Activated T-helper 9 cell treated with anti-CD3 and anti-CD28 coated beads, Interleukin-2, amount 50 U/mL, for 16 hours (primary cell): ENCODE measurements at places on chromosomes 3 and 15.

GRCh38 chr3:142022381-142022780, 127.0 kb downstream of the TFDP2 start:
- no peak for DNase-seq

DNA sequence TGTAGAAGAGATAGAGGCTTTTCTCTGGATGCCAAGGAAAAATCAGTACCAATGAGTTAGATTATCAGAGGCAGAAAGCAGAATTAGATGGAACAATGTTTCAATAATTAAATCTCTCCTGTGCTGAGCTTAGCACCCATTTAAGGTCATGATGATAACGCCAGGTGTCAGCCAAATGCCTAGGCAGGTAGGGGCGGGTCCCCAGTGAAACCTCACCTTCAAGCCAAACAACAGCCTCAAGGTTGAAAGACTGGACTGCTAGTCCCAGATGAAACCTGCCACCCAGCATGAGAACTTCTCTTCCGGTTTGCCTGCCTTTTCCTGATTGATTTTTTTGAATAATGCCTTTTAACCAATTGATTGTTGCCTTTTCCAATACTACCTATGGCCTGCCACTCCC, 363.0 kb downstream of the PLOD2 start:
- DNase-seq, result no peak

GRCh38 chr3:26438325-26438940, 184.1 kb upstream of the LRRC3B start:
- DNase-seq, result no peak

- DNase-seq, result no peak
These were observed 70.2 kb downstream of the IGF1R start for GRCh38 chr15:98718426-98719136.

DNA sequence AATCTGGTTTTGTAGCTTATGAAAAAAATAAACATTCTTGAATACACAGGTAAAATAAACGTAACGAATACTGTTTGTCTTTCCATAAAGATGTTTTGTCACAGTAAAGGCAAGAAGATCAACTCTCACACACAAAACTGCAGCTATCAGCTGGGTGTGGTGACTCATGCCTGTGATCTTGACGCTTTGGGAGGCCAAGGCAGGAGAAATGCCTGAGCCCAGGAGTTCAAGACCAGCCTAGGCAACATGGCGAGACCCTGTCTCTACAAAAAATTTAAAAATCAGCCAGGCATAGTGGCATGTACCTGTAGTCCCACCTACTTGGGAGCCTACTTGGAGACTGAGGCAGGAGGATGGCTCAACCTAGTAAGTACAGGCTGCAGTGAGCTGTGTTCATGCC, 39.6 kb downstream of the CBLB start:
- no peak for DNase-seq

GRCh38 chr3:76657909-76658308, 382.0 kb upstream of the ROBO2 start:
- no peak for DNase-seq
